Hepatocyte (in vitro differentiated cells): ENCODE measurements at places on chromosomes 3 and 15. TPM values are rescaled to one million over a fixed set of nuclear protein-coding genes. Genes with fewer than 3 reads are reported as not detected.

GRCh38 chr3:84008623-84009022 lies 950.2 kb upstream of the CADM2 start:
- no peak for DNase-seq

DNA sequence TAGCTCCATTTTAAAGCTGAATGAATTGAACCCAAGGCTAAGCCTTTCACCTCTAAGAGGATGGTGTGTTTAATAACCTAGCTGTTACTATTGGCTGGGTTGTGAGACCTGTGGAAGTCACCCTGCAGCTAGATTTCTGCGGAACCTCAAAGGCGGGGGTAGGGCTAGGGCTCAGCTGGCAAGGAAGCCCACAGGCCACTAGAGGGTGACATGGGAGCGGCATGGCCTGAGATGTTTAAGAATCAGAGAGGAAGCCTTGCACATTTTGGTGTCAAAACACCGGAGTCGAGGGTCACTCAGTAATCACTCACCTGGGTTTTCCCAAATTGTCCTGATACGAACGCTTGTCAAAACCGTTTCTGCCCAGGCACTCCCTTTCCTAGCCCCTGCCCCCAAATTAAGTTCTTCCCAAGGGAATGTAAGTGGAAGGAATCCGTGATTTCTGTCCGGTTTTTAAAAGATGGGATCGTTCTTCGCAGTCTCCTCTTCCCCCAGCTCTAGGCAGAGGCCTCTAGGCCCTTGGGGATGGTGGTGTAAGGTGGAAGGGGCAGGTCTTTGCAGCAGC lies 3.8 kb upstream of the ACAD9 start:
- peak; percentile 41 for DNase-seq

GRCh38 chr15:62494197-62494596 lies 329.1 kb upstream of the C2CD4B start:
- no peak for DNase-seq

GRCh38 chr3:13484851-13485590 lies 4.9 kb downstream of the HDAC11 start:
- DNase-seq: peak; percentile 87

- no peak for DNase-seq
Measured at GRCh38 chr3:122926322-122926721, 101.2 kb downstream of the SEMA5B start.

The MAN2A2 gene
- 8.3 and 11.2 TPM in 2 replicates for total RNA-seq

The RFX7 gene
- total RNA-seq: 8.3 and 10.0 TPM in 2 replicates

The CHAC1 gene
- total RNA-seq: 22.1 and 26.8 TPM in 2 replicates

The SHF gene
- total RNA-seq: 12.0 and 13.3 TPM in 2 replicates
